CD14-positive monocyte (primary cell): ENCODE measurements at places on chromosomes 5 and 9. TPM values are rescaled to one million over a fixed set of nuclear protein-coding genes. Genes with fewer than 3 reads are reported as not detected.

- DNase-seq = no peak
Measured at GRCh38 chr9:14780251-14780650, 57.7 kb upstream of the CER1 start.

DNA sequence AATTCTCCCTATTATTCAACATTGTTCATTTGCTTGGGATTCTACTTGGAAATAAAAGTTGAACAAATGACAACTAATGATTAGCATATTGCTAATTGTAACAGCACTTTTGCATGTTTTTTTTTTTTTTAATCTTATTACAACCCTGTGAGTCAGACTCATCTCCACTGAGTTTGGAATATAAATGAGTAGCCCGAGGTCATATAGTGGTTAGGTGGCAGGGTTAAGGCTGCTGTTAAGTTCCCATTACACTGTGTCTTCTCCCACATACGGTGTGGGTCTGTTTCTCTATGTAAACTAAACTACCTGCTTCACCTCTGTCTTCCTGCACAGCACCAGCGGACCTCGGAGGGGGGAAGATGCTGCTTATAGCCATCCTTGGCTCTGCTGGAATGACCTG, 92.4 kb downstream of the EQTN start:
- no peak for DNase-seq

DNA sequence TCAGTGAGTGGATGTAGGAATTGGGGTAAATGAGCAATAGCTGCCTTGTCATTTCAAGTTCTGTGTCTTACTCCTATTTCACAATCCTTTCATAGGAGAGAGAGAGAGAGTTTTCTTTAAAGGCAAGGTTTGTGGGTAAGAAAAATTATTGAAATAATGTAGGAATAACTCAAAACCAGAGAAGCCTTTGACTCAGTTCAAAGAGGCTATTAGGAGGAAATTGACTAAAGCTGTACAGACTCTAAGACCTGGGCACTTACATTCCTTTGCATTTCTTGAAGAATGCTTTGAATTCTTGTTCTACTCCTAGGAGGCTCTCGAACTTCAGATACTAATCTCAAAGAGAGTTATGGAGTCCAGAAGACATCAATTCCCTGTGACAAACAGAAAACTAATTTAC, 257.1 kb downstream of the FBXL7 start:
- DNase-seq = no peak

DNA sequence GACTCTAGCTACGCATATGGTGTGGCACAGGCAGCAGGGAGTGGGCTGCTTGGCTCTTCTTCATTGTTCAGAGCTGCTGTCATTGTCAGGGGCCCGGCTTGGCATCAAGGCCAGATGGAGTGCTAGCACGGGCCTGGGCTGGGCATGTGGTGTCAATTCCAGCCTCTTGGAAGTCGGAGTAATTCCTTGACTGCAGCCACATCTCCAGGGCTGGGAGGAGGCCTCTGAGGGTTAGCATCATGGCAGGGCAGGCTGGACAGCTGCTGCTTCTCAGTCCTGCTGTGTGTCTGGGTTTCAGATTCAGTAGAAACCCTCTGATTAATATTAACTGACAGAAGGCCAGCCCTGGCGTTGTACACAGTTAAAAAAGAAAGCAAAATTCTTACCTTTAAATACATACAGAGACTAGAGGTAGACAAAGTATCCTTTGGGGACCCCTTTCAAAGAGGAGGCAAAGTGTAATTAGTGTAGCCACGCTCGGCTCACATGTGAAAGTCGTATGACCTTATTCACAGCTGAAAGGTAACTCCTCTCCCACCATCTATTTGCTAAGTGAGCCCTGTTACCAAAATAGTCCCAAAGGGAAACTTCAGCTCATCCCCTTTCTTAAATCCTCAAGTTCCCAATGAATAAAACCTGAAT, 126.4 kb downstream of the DOCK2 start:
- no peak for DNase-seq

DNA sequence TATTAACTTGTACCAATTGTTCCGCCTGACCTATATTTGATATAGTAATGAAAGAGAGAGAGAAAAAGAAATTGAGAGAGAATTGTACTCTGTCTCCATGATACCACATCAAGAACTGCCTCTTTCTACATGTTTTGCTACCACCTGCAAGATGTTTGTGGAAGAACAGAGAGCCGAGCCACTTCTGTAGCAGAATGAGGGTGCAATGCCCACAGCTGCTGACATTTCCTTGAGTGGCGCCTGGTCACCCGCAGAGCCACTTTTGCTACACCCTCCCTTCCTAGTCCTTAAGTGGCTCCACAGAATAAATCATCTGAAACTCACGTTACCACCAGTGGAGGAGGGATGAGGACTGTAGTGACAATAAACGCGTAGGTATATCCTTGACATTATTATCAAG, 17.1 kb upstream of the FAM81B start:
- no peak for DNase-seq

GRCh38 chr5:75055727-75056144, 3.4 kb upstream of the GCNT4 start:
- no peak for DNase-seq

GRCh38 chr5:90554358-90555006, 4.1 kb upstream of the ADGRV1 start:
- DNase-seq = no peak

TAF9 gene
- 143 TPM for polyA plus RNA-seq

PCDHA9 gene
- polyA plus RNA-seq = not detected in 2 replicates

GRCh38 chr9:70924895-70925547, 196.4 kb downstream of the TRPM3 start:
- DNase-seq = no peak

- DNase-seq = no peak
Measured at GRCh38 chr5:129629575-129629974, 118.3 kb upstream of the MINAR2 start.
